Fibroblast of skin of abdomen (primary cell): ENCODE measurements at places on chromosomes 4 and X.

- DNase-seq: peak; percentile 87
Measured at GRCh38 chrX:2391869-2392606, 108.7 kb downstream of the DHRSX start.

GRCh38 chr4:40848940-40849339, 99.2 kb downstream of the NSUN7 start:
- DNase-seq: peak; percentile 16

- DNase-seq: no peak
Measured at GRCh38 chr4:85391589-85392410, 83.2 kb upstream of the ARHGAP24 start.

- no peak for DNase-seq
Measured at GRCh38 chrX:124462931-124463330, 116.6 kb downstream of the SH2D1A start.

- DNase-seq: no peak
Measured at GRCh38 chr4:31185014-31185585, 464.9 kb downstream of the PCDH7 start.

- no peak for DNase-seq
Measured at GRCh38 chrX:2960861-2961515, 31.8 kb upstream of the ARSD start.

DNA sequence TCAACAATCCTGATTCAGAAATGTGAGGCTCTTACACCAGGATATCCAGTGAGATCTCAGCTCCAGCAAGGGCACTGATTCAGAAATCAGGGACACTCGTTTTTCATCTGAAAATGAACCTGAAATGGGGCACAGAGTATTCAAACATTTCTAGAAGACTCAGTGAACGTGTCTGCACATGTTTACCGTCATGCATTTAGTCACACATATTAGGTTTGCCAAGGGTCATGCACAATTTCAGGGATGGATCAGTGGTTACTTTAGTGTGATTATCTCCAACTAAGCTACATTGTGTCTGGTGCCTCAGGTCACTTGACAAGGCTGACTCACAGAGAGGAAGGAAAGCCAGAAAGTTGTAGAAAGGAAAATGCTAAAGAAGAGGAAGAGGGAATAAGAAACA, 33.6 kb upstream of the SPANXN2 start:
- no peak for DNase-seq

DNA sequence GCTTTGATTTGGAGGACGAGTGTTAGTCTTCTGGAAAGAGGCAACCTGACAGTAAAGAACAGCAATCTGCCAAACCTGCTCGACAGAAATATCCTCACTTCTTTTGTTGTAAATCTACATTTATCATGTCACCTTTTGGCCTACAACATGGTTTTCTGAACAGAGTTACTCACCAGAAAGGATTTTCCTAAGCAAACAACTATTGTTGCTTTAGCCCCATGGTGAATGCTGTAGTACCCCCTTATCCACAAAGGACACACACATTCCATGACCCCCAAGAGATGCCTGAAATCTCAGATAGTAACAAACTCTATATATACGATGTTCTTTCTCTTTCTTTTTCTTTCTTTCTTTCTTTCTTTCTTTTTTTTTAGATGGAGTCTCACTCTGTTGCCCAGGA, 42.7 kb downstream of the TMEM150C start:
- DNase-seq: peak; percentile 18

DNA sequence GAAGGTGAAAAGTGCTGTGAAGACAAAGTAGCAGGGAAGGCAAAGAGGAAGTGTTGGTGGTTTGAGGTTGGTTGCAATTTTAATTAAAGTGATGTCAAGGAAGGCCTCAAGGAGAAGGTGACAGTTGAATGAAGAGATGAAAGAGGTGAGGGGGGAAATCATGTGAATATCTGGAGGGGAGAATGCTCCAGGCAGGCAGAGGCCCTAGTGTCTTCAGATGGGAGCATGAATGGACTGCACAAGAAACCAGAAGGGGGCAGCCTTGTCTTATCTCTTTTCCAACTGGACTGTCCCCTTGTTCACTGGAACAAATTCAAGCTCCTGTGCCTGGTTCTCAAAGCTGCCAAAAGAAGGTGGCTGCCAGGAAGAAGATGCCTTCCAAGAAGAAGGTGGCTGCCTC, 68.4 kb downstream of the MAOB start:
- no peak for DNase-seq

DNA sequence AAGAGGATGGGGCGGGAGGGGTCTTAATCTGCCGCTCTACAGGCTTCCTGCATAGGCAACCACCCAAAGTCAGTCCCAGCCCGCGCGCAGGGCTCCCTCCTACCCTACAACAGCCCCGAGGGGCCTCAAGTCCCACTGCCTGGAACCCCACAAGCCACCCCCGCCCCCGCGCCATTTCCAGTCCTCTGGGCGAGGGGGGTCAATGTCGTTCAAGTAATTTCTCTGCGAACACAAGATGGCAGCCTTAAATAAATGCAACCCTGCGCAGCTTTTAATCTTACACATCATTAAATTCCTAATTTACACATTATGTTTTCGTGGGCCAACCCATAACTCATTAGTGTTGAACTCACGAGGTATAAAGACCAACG, 92.9 kb downstream of the BCOR start:
- no peak for DNase-seq

- DNase-seq: no peak
Measured at GRCh38 chrX:153499876-153500275, 5.1 kb downstream of the BGN start.

- no peak for DNase-seq
Measured at GRCh38 chr4:165115301-165115700, 2.6 kb upstream of the TMEM192 start.

DNA sequence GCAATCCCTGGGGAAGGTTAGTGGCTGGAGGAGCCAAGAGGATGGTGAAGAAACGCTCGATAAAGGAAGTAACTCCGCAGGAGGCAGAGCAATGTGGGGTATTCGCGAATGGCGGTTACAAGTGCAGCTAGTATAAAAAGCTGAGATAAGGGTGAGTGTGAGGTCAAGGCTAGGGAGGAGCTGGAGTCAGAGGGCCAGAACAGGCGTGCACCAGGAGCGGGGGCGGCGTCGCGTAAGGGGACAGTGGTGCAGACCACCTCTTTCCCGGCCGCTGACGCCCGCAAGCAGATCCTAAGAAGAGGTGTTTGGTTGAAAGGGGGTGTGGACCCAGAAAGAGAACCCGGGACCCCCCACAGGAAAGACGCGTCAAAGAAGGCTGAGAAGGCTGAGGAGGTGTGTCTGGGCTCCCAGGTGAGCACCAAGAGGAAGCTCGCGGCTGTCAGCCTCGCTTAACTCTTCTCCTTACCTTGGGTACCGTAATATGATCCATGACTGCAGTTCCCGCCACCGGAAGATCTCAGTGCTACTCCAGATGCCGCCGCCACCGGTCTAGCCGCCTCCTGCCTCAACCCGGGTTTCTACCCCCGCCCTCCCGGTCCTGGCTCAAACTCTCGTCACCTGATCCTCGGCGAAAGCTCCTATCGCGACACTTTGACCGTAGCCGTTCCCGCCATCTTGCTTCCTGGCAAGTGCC, at the start of gene MTMR8:
Gene MTMR8 (minus strand): TSS at position 579 of the 694 bp plus-strand sequence. CDS start 89 bp downstream, at position 490.
- peak; percentile 0 for DNase-seq

- DNase-seq: peak; percentile 1
Measured at GRCh38 chrX:96394598-96394997, 290.0 kb upstream of the DIAPH2 start.

DNA sequence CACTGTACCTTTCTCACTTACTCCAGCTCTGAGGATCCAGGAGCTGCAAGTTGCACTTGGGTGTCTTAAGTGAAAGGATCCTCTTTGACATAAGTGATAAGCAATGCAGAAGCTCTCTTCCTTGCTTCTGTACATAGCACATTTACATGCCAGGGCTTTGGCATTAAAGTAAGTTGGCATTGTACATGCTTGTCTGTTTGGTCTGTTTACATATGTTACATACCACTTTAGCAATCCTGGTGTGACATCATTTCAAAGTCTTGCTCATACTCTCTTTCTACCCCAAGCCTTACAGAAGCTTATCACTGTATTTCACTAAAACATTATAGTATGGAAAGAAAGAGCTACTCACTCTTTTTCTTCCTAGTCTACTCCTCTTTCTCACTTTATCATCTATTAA, 2548.3 kb downstream of the ARAP2 start:
- no peak for DNase-seq

- DNase-seq: peak; percentile 58
Measured at GRCh38 chr4:144579411-144580030, 66.4 kb upstream of the HHIP start.

GRCh38 chr4:185142912-185143600, at the start of gene SLC25A4:
TSS of gene SLC25A4 (plus strand) at chr4:185143266. CDS start at chr4:185143373, 107 bp downstream.
- DNase-seq: peak; percentile 76

DNA sequence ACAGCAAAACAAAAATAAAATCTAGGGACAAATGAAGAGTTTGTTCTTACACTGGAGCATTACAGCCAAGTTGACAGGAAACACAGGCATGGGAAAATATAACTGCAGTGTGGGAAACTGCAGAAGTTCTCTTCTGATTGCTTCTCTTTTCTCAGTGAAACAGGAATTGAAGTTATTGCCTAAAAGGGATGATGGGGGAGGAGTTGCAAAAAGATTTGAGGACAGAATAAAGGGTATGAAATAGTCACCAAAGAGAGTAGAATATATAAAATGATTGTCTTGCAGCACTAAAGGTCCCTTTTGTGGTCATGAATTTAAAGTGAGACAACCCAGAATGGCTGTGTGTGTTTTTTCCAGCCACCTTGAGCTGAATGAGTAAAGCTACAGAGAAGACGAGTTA, 103.7 kb downstream of the JADE1 start:
- no peak for DNase-seq

DNA sequence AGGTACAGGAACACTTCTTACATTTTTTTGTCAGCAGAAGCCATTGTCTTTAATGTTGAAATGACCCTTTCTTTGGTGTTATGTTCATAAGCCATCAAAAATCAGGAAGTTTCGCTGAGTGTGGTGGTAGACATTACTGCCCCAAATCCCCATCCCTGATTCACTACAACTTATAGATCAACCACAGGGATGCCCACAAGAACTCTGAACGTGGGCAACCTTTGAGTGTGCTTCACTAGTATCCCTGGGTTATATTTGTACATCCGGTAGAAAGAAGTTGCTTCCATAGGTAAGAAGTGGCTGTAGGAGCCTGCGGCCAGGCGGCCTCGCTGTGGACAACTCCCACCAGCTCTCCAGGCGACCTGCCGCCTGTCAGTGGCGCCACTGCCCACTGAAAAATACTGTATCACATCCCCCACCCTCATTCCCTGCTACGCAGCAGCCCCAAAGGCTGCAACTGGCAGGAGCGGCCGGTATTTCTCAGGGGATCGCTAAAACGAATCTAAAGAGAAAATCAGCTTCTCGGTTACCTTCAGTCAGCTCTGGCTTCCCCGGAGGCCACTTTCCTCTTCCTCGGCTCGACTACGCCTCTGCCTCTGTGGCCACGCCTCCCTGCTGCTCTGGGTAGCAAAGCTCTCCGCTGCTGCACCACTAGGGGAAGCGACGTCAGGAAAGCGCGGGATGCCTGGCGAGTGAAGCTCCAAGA, 13.9 kb upstream of the ETDC start:
- peak; percentile 35 for DNase-seq

DNA sequence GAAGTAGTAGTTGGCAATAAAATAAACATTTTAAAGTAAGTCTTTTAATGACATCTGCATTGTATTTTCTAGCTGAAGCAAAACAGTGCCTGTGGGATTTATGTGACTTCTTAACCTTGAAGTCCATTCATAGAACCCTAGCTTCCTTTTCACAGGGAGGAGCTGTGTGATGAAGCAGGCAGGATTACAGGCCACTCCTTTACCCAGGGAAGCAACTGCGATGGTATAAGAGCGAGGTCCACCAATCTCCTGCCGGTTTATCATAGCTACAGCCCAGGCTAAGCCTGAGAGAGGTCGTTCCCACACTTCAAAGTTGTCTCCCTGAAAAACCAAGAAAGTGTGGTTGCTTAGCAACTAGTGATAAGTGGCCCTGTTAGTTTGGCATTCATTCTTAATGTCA, 7.0 kb downstream of the RPL36A start:
- DNase-seq: no peak

DNA sequence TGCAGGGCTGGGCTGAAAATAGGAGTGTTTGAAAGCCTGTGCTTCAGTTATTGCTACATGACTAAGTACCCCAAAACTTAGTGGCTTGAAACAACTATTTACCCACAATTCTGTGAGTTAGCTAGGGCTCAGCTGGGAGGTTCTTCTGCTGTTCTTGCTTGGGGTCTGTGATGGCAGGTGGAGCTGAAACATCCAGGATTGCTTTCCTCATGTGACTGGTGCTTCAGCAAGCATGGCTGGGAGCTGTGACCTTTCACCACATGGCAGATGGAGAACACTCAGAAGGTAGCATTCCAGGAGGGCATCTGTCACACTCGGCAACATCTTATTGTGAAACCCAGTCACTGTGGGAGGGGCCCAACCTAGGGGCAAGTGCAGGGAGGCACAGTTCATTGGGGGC, 57.0 kb upstream of the TBC1D14 start:
- DNase-seq: no peak

DNA sequence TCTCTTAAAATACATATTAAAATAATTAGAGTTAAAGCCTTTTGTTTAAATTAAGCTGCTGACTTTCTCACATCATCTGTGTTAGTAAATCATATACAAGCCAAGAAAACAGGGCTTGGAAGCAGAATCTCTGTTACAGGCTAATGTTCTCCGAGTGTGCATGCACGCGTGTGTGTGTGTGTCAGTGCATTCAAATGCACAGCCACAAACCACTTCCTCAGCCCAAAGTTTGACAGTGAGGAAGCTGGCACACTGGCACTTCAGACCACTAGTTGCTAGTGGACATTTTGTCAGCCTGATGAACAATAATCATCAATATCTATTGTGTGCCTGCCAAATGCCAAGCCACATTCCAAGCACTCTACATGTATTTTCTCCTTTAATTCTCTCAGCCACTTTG, 5.6 kb downstream of the MAOB start:
- DNase-seq: no peak

DNA sequence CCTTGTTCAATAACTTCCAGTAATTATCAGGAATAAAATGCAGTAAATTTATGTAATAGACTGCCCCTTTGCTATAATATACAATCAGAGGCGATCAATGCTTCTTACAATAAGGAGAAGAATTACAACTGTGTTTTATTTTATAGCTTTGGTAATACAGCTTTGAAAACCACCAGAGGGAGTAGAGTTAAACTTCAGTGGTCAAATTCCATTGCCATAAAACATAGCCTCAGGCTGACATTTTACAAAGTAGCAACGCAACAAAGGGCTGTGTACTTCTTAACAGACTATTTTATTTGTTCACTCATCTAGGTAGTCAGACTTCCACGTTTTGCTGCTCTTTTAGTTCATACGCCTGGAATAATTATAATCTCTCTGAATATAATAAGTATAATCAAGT, 58.5 kb downstream of the TEX13C start:
- no peak for DNase-seq

DNA sequence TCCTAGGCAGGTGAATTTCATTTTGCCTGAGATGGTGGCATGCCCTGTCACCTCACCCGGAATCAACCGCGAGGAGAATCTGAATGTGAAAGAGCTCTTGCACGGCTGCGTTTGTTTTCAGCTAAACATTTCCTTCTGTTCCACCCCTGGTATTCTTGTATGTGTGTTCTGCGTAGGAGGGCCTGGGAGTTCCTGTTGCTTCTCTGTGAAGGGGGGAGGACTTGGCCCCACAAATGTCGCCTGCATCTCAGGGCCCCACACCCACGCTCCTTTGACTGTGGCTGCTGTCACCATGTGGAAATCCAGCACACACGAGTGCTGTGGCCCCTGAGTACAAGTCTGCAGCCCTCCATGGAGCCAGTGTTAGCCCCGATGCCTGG, 45.8 kb upstream of the CLCN4 start:
- DNase-seq: no peak

GRCh38 chr4:7108046-7108625, 40.3 kb upstream of the GRPEL1 start:
- DNase-seq: no peak

GRCh38 chrX:118975831-118976598, 1.6 kb downstream of the LONRF3 start:
- peak; percentile 4 for DNase-seq
